ENCODE measurements at places on chromosomes 3 and 15. TPM values are rescaled to one million over a fixed set of nuclear protein-coding genes. Genes with fewer than 3 reads are reported as not detected.

The PLIN1 gene
- not detected for total RNA-seq

The CHRNA7 gene
- total RNA-seq = 1.1 TPM

The FBXW12 gene
- not detected for total RNA-seq

The SERINC4 gene
- total RNA-seq = not detected

The TMEM108 gene
- total RNA-seq = under 0.01 TPM

The SNX22 gene
- total RNA-seq = 0.16 TPM

The A4GNT gene
- total RNA-seq = not detected

The OXTR gene
- total RNA-seq = 1.1 TPM

The SMCO1 gene
- not detected for total RNA-seq

The TTLL13 gene
- 0.06 TPM for total RNA-seq

The PDE8A gene
- total RNA-seq = 27.5 TPM

The OSBPL10 gene
- 17.5 TPM for total RNA-seq

The NDN gene
- total RNA-seq = 9.9 TPM
